ENCODE measurements at places on chromosomes 13 and 19.
A peak's percentile ranks its signal among the peaks of the same experiment; 100 is the strongest.

DNA sequence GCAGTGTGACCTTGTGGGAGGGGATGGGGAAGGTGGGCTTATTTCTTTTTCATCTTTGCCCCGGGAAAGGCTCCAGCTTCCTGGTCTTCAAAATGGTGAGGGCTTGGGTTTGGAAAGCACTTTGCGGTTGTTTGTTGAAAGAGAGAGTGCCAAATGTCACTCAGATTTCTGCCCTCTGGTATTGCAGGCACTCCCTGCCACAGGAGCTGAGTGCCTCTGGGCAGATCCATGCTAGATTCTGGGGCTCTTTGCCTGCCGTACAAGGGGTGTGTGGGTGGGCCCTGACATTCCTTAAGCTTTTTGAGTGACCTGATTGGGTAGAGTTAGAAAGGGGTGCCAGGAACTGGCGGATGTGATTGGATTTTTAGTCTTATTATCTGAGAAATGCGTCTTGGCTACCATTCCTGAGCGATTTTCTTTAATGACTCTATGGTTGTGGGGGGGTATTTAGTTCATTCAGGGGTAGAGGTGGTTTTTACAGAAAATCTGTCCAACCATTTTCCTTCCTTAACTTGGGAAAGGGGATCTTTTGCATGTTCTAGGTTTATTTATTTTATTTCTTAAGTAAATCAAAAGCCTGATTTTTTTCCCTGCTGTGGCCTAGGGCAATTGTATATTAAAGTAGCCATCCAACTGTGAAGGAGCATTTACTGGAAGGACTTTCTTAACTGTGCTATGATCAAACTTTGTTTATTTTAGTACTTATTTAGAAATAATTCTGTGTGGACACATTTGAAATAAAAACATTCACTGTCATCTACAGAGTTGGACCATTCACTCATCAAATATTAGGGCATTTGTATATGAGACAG is 3.2 kb downstream of the ARHGAP35 start:
- DNase-seq = no peak

DNA sequence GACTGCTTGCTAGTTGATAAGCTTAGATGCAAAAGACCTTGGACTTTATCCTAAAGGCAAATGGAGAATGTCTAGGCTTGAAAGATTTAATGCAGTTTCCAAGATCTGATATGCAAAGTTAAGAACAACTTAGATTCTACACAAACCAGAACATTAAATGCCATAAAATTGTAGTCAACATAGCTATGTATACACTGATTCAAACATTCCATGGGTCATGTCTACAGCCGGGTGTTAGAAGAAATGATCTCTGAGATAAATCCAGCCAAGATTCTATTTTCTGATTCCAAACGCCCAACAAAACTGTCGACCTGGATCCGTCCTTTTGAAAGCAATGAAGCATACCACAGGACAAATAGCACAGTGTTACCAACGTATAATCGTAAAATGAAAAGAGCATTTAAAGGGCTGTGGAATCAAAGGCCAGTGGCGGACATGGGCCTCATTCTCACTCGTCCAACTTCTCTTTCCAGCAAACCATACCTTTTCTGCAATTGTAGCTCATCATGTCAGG is 52.7 kb downstream of the KCTD12 start:
- no peak for DNase-seq

GRCh38 chr13:59710996-59711701 is 452.6 kb downstream of the DIAPH3 start:
- no peak for DNase-seq

DNA sequence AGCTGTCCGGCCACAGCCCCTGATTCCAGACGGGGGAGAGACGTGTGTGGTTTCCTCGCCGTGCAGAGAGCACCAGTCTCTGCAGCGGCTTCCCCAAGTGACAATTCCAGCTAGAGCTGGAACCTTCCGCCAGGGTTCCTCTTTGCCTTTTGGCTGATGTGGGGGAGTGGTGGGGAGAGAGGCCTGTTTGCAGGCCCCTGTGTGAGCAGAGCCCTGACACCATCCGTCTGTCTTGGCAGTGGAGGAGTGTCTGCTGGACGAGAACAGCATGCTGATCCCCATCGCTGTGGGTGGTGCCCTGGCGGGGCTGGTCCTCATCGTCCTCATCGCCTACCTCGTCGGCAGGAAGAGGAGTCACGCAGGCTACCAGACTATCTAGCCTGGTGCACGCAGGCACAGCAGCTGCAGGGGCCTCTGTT is 25.0 kb downstream of the LAMP1 start:
- DNase-seq = no peak

DNA sequence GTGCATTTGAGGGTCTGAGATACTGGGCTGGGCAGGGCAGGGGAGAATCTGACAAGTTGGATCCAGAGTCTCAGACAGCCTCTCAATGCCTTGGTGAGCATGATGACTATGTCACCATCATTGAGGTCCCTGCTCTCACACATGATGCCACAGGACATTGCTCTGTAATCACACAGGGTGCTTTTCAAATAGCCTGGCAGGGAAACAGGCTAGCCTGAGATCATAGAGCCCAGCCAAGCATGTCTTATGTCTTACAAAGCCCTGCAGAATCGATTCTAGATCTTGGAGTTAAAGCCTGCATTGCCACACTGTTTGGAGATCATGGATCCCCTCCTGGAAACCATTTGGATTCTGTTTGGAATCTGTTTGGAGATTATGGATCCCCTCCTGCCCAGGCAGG is 5.3 kb downstream of the KCNN1 start:
- no peak for DNase-seq

- DNase-seq = no peak
Observed at GRCh38 chr13:44440046-44440608, 66.5 kb downstream of the SERP2 start.

GRCh38 chr13:102877303-102877702 is 31.5 kb downstream of the ERCC5 start:
- no peak for DNase-seq

GRCh38 chr13:109204657-109205056 is 575.2 kb downstream of the MYO16 start:
- no peak for DNase-seq

GRCh38 chr19:45615795-45616703 is 14.0 kb upstream of the GPR4 start:
- peak; percentile 68 for DNase-seq

DNA sequence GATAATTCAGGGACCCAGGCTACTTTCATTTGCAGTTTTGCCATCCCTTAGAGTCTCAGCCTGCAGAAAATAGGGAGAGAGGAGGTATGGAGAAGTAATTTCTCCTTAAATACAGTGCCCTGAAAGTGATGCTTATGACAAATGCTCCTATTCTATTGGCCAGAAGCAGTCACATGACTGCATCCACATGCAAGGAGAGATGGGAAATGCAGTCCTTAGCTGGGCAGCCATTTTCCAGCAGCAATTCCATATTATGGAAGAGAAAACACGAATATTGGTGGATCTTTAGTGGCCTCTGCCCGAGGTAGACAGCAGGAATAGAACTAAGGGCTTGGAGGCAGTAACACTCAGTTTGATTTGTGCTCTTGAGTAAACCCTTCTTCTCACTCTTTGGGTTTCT is 39.4 kb downstream of the VAV1 start:
- DNase-seq = no peak

GRCh38 chr19:58552655-58553054 is 2.2 kb downstream of the CHMP2A start:
- no peak for DNase-seq

DNA sequence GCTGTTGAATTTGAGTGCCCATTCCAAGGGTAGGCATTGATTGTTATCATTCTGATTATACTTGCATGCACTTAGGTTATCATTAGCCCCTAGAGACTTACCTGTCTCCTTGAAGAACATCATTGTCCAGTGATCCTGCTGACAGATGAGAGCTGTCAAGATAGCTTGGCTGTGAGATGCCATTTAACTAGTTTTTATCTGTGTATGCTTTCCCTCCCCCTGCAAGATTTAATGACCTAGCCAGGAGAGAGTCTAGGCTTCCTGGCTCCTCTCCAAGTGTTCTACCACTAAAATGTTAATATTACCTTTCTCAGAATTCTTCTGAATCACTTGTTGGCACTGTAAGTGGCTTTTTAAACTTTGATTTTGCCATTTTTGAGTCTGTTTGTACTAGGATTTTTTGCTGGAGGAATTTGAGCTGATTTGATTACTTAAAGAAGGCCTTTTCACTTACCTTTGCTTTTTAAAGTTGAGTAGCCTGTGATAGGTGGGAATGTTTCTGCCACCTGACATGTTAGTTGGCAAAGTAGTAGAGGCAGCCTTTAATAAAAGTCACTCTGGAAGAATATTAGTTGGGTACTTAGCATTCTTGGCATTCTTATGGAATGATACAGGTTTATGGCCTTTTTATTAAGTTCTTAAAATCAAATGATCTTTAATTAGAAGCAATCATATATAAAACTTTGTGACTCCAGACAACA is 41.1 kb downstream of the ARHGAP35 start:
- no peak for DNase-seq

DNA sequence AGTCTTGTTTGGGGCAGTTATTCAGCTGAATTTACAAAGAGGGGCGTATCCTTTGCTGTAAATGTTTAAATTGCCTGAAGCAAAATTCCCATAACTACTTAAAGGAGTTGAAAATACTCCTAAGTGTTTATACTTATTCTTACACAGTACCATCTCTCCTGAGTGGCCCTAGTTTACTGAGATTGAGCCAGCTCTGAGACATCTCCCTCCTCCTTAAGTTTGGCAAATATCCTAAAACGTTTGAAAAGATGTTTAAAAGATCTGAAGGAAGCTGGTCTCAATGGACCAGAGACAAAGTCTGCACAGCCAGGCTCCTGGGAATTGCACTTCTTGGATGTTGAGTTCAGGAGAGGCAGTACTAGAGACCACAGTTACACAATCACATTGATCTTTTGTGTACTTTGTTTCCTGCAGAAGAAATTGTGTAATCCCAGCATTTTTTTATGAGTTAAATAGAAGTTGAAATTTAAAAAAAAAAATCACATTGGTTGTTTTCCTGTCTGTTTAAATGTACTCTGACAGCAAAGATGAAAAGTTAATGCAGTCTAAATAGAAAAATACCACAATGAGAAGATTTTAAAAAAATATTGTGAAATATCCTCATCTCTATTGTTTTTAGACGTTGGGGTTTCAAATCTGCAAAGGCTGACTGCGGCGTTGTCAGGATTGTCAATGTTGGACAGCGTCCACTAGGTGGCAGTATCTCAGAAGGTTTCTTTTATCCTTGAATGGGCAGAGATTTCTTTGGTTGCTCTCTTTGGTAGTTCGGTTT is 20.7 kb downstream of the TNFSF11 start:
- no peak for DNase-seq

GRCh38 chr19:32928806-32929205 is 43.0 kb downstream of the CEP89 start:
- no peak for DNase-seq

DNA sequence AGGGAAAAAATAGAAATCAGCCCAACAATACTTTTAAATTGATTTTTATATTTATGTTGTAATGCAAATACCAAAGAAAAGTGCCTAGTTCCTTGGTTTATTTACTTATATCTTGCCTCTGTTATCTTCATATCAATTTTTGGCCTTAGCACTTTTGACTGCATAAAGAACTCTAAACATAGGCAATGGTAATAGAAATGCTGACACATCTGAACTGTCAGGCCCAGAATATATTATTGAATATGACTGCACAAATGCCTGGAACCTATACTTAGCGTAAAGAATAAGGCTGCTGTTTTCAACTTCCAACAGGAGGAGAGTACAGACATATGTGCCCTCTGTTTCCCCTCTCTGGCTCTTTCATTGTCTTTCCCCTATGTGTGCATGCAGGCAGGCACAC is 91.1 kb downstream of the DNAJC15 start:
- no peak for DNase-seq

DNA sequence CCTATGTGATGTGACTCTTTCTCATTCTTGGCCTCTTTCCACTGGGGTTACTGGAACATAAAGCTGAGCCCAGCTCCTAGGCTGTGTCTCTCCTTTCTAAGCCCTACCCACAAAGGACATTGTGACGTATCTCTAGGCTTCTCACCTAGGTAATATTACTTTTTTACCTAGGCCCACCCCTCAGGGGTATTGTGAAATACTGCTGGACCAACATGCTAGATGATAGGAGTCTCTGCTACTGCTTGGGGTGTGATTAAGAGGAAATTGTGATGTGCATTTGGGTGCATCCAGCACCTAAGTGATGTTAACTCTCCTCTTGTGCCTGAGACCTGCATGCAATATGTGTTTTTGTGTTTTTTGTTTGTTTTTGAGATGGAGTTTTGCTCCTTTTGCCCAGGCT is 22.8 kb upstream of the ZNF254 start:
- DNase-seq = no peak

DNA sequence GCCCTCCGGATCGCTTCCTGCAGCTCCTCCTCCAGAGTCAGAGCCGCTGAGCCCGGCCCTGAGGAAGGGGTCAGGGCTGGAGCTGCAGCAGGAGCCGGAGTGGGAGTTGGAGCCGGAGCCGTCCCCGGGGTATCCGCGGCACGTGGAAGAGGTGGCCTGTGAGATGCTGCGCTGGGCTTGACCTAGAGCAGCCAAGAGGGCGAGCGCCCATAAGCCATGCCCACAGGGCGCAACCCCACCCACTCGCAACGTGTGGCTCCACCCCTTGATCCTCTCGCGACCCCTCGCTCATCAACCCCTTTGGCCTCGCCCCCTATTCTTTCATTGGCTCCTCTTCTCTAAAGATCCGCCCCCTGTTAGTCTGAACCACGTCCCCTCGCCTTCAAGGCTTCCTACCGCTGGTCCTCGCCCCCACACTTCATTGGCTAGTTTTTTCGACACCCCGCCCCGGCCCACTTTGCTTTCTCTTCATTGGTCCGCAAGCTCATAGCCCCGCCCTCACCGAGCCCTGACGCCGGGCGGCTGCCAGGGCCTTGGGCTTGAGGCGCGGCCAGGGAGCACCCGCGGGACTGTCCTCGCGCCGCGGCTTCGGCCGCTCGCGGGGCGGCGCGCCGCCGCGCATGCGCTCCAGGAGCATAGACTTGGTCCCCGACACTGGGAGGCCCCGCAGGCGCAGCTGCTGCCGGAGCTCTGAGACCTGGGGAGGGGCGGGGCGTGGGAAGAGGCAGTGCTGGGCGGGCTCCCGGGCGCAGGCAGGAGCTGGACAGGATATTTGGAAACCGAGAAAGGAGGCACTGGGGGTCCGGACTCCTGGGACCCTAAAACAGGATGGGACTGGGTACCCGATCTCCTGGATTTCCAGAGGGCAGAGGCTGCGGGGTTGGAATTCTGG is 5.4 kb downstream of the MAMSTR start:
- peak; percentile 92 for DNase-seq

DNA sequence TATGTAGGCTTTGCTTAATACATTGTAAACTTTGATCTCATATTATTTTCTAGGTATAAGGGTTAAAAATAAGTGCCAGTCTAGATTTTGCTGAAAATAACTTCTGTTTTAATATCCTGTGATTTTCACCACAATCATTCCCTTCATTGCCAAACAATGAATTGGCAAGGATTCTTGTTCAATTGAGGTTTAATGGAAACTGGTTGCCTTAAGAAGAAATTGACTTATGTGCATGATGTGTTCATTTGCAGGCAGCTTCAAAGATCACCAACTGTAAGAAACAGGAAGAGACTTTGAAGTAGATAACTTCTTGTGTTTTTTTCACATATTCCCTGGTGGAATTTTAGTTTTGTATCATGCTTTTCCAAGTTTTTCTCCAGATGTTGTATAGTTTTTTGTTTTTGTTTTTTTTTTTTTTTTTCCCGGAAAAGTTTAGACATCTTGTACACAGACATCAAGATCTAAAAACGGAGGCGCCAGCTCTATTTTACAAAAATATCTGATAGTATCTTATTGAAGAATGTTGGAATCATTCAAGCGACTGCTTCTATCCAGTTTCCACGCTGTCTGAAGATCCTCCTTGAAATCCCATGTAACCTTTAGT is 108.3 kb downstream of the POSTN start:
- no peak for DNase-seq

GRCh38 chr19:57623091-57623490 is 9.0 kb downstream of the ZNF134 start:
- DNase-seq = no peak

GRCh38 chr19:43754253-43754502 is 584 bp downstream of the SMG9 start:
- no peak for DNase-seq
